ENCODE measurements at places on chromosomes 1 and 21.

GRCh38 chr1:54220004-54220811 is 20.2 kb downstream of the MRPL37 start:
- DNase-seq: no peak

DNA sequence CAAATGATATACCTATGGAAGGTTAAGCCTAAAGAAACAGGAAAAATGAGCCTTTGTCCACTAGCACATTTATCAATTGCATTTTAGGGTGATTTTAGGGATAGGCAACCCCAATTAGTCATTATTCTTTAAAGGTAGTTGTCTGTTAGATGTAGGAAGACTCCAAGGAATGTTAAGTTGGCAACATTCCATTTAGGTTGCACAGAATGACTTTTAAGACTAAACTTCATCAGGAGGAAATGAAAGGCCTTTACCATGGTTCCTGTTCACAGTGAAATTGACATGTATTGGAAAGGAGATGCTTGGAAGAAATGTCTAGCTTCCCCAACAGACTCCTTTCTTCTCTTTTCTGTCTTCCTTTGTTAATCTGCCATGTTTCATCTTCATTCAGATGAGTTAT is 1.6 kb upstream of the APOBEC4 start:
- no peak for DNase-seq

- no peak for DNase-seq
Measured at GRCh38 chr1:43312663-43313515, 12.1 kb downstream of the TIE1 start.

DNA sequence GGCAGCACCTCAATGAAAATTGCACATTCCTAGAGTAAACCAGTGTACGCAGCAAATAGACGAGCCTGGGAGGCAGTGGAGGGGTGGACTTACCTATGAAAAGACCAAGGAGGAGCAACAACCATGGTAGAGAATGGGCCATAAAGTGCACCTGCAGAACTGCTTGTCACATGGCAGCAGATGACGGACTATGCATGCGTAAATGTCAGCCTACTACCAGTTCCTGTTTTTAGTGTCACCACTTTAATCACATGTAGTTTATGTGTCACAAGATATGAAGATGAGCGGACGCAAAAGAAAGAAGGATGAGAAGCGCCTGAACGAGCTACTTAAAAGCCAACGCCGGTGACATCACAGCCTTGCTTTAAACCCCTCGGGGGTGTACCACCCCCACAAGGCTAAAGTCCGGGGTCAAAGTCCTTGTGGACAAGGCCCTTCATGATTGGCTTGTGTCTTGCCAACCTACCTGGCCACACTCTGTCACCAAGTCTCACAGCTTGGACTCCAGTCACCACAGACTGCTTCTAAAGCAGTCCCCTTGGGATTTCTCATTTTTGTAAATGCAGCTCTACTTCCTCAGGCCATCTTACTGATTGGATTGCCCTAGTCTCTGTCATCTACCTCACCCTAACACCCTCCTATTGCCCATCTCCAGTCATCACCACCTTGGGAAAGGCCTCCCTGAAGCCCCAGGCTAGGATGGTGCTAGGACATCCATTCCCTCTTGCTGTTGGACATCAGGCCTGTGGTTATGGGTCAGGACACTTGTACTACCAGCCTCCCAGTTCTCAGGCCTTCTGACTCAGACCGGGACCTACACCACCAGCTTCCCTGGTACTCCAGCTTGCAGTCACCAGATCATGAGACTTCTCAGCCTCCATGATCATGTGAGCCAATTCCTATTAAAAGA is 6.0 kb upstream of the LY9 start:
- DNase-seq: no peak

GRCh38 chr1:173241528-173242347 is 34.6 kb upstream of the TNFSF4 start:
- DNase-seq: no peak

- DNase-seq: no peak
Measured at GRCh38 chr1:208225954-208226937, 17.9 kb downstream of the PLXNA2 start.

DNA sequence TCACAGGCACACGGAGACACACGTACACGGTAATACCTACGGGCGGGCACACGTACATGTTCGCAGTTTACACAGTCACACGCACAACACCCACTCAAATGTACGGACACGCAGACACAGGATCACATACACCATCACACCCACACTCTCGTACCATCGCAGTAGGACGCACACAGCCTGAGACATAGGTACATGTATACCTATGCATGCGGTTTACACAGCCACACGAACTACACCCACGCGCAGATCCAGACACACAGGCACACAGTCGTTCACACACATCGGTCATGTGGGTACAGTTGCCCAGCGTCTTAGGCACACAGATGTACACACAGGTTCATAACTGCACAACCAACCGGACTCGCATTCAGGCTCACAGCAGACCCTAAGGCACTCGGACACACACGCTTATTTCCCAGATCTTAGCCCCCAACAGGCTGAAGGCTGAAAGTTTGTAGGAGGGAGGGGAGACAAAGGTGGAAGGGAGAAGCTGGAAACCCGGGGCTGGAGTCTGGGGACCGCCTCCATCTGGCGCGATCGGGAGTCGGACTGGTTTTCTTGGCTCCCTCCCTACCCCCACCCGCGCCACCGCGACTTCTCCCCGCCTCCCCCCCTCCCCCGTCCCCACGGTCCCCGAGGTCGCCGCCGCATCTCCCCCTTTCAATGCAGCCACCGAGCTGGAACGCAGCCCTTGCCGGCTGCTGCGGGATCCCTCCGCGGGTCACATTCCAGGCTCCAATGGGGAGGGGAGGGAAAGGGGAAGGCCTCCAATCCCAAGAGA is 51.9 kb upstream of the SYNC start:
- no peak for DNase-seq

DNA sequence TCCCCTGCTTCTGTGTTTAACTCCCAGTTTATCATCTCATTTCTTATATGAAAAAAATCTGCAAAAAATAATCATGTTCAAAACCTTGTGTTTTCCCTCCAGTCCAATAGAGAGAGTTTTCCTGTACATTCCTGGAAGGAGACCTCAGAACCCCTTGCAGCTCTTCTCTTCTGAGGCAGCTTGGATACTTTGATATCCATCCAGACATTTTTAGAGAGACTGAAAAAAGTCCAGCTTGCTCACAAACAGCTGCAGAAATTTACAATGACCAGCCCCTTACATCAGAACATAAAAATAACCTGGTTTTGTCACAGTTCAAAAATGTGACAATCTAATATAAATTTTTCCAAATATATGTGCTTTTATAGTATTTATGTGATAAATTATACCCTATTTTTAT is 73.3 kb upstream of the C1orf115 start:
- no peak for DNase-seq

DNA sequence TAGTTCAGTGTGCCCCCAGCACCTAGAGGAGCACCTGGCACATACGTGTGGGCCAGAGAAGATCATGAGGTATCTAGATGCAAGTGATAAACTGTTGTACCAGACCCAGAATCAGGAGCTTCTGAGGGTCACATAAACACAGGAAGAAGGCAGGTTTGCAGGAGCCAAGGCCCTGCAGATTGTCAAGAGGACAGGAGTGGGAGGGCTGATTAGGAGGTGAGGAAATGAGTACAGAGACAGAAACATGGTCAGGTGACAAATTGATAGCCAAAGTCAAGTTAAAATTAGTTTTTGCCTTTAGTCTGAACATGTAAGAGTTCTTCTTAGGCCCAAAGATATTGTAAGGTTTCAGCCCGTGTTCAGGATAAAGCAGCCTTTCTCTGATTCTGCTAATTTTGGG is 14.0 kb upstream of the TRAF3IP3 start:
- no peak for DNase-seq

- no peak for DNase-seq
Measured at GRCh38 chr1:240414237-240414636, 197.7 kb downstream of the GREM2 start.

GRCh38 chr1:157226739-157227138 is 88.5 kb upstream of the ETV3 start:
- DNase-seq: no peak

- no peak for DNase-seq
Measured at GRCh38 chr1:89433421-89433820, 69.6 kb downstream of the GBP6 start.

- no peak for DNase-seq
Measured at GRCh38 chr1:204692325-204692840, 6.8 kb upstream of the LRRN2 start.

- DNase-seq: peak; percentile 27
Measured at GRCh38 chr1:216531263-216532239, 108.3 kb upstream of the USH2A start.
